ENCODE measurements at places on chromosomes 2 and 18. TPM values are rescaled to one million over a fixed set of nuclear protein-coding genes. Genes with fewer than 3 reads are reported as not detected.

DNA sequence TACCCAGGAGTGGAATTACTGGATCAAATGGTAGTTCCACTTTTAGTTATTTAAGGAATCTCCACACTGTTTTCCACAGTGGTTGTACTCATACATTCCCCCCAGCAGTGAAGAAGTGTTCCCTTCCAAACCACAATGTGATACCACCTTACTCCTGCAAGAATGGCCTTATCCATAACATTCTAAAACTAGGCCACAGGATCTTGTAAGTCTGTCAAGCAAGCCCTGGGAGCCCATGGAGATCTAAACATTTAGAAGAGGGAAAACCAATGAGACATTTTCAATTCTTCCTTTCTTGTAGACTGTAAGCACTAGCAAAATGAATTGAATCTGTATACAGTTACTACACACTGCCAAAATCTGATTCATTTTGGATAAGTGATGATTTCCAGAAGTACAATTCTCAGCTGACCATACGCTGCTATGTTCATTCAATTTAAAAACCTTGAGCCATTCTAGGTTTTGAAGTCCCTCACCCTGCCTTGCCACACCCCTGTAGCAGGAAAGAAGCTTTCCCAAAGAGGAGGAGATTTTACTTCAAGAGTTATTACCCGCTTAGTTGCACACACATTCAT lies 149.1 kb downstream of the SLC8A1 start:
- peak; percentile 69 for DNase-seq

GRCh38 chr2:85878719-85879370 lies 9.9 kb downstream of the ST3GAL5 start:
- peak; percentile 34 for DNase-seq

GRCh38 chr2:112216167-112216566 lies 38.7 kb downstream of the ZC3H8 start:
- DNase-seq, result peak; percentile 60

- DNase-seq, result no peak
Measured at GRCh38 chr2:60885683-60886082, 4.3 kb downstream of the REL start.

The PTPRN gene
- total RNA-seq, result 1.8 TPM

The NOSTRIN gene
- total RNA-seq, result 0.81 TPM

The DQX1 gene
- total RNA-seq, result 0.27 TPM

- DNase-seq, result no peak
Measured at GRCh38 chr18:27121108-27121507, 64.0 kb downstream of the CHST9 start.

GRCh38 chr18:77894060-77894459 lies 644.4 kb downstream of the GALR1 start:
- DNase-seq, result no peak

DNA sequence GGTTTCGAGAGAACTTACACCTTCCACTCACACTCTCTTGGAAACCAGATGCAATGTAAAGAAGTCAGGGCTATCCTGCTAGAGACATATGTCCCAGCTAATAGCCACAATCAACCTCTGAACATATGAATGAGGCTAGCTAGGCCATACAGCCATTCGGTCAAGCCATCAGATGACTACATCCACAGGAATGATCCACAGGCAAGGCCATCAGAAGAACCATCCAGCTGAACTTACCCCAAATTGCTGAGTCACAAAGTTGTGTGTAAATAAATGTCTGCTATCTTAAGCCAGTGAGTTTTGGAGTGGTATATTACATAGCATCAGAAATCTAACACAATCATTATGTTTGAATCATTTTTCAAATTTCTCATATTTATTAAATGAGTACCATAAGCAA lies 5.2 kb upstream of the SPAST start:
- peak; percentile 22 for DNase-seq

The CLEC4F gene
- total RNA-seq, result not detected

- DNase-seq, result no peak
Measured at GRCh38 chr2:139967665-139968064, 1187.5 kb upstream of the NXPH2 start.

GRCh38 chr2:11152591-11152990 lies 2.7 kb upstream of the SLC66A3 start:
- no peak for DNase-seq

DNA sequence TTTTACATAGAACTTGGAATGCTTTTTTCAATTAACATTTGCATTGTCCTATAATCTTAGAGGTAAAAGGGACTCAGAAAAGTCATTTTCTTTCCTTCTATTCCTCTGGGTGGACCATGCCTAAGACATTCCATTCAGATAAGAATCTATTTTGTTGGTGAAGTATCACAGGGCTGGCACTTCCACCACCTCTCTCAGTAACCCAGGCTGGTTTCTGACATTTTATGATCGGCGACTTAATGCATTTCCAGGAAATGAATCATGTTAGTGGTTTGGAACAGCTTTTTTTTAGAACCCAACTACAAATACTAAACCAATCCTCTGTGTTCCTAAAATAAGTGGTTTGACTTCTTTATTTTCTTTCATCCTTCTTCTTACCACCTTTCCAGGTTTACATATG lies 27.0 kb downstream of the GAD1 start:
- peak; percentile 59 for DNase-seq

GRCh38 chr2:196957881-196958525 lies 31.5 kb upstream of the PGAP1 start:
- no peak for DNase-seq

The IL18RAP gene
- 0.09 TPM for total RNA-seq

The OST4 gene
- 300 TPM for total RNA-seq

DNA sequence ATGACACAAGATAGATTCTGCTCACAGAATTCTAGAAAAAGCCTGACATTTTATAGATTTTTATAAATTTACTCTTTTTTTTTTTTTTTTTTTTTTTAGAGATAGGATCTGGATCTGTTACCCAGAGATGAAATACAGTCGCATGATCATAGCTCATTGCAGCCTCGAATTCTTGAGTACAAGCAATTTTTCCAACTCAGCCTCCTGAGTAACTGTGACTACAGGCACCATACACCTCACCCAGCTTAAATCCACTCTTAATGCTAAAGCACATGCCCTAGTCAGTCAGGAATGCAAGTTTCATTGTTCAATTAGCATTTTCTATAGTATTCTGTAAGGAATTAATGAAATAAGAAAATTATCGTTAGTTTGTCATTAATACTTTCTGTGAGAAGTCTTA lies 32.1 kb upstream of the WDR75 start:
- peak; percentile 21 for DNase-seq

GRCh38 chr2:166170356-166170755 lies 42.5 kb upstream of the SCN1A start:
- DNase-seq, result no peak

DNA sequence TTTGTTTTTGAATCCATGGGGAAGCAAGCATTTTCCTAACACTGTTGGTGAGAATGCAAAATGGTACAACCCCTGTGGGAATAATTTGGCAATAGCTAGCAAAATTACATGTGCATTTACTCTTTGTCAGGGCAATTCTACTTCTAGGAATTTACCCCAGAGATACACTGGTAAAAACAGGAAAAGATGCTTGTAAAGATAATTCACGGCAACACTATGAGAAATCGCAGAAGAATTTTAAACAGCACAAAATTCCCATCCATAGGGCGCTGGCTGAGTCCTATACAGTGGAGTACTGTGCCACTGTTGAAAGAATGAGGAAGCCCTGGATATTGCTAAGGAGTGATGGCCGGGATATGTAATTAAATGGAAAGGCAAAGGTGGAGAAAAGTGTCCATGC lies 75.8 kb downstream of the DGKD start:
- DNase-seq, result peak; percentile 46

DNA sequence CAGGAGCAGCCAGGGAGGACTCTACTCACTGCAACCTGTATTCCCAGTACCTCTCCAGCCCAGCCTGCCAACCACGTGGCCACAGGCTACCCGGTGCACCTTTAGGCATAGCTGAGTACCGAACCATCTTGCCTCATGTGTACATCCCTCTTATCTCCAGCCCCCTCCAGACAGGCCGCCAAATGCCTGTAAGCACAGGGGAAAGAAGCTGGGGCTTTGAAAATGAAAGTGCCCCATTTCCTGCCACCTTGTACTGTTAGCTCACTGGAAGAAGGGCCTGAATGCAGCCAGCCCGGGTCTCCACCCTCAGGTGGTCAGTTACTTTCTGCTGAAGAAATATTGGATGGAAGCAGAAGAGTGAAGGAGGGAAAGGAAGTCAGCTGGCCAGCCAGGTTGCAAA lies 27.2 kb upstream of the RFX8 start:
- no peak for DNase-seq

The DSEL gene
- 108 TPM for total RNA-seq

GRCh38 chr2:191889931-191890330 lies 43.0 kb upstream of the CAVIN2 start:
- DNase-seq, result no peak

- no peak for DNase-seq
Measured at GRCh38 chr2:231280846-231281245, 82.4 kb downstream of the ARMC9 start.

DNA sequence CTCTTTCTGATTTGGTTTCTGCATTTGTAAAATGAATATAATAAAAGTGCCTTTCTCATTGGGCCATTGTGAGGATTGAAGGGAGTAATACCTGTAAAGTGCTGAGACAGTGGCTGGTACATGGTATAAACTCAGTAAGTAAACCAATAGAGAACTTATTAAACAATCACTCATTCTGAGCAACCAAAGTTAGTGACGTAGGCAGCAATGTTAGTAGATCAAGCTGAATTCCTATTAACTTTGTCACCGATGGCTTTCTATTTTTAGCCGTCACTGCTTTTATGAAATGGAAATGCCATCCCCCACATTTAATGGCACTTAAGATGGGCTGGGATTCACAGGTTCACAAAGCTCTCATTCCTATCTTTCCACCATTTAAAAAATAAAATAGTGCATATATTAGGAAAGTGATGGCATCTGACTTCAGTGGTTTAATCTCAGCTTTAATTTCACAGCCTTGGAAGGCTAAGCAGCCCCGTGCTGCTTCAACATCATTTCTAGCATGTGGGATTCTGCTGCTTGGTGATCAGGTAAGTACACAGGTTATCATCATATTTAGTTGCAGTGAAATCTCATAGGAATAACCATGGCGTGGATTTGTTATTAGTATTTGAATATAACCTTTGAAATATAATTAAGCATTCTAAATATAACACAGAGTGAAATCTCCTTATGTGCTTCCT lies 17.6 kb upstream of the PPP4R1 start:
- peak; percentile 91 for DNase-seq

DNA sequence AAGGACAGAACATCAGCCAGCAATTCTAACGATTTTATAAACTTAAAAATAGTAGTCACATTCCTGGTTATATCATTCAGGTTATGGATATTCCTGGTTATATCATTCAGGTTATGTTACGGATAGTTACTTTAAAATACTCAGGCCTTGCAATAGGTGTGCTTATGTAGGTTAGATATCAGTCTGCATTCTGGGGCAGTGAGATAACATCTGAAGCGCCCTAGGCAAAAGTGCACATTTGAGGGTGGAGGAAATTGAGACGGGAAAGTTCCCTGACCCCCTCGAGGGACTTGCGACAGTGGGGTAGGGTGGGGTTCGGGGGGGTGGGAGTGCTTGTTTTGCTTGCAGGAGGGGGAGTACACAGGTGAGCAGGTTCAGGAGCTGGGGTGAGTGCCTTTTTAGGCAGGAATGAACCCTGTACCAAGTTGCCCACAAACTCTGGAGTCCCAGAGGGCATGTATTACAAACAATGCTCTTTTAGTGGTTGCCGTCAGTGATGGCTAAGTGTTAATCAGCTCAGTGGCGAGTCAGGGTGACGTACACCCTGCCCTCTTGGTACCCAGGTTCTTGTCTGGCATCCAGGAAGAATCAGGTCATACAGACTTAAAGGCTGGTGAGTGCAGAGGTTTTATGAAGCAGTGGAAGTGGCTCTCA lies 31.8 kb downstream of the CREG2 start:
- DNase-seq, result no peak

- peak; percentile 72 for DNase-seq
Measured at GRCh38 chr2:191566344-191566743, 111.6 kb upstream of the NABP1 start.

DNA sequence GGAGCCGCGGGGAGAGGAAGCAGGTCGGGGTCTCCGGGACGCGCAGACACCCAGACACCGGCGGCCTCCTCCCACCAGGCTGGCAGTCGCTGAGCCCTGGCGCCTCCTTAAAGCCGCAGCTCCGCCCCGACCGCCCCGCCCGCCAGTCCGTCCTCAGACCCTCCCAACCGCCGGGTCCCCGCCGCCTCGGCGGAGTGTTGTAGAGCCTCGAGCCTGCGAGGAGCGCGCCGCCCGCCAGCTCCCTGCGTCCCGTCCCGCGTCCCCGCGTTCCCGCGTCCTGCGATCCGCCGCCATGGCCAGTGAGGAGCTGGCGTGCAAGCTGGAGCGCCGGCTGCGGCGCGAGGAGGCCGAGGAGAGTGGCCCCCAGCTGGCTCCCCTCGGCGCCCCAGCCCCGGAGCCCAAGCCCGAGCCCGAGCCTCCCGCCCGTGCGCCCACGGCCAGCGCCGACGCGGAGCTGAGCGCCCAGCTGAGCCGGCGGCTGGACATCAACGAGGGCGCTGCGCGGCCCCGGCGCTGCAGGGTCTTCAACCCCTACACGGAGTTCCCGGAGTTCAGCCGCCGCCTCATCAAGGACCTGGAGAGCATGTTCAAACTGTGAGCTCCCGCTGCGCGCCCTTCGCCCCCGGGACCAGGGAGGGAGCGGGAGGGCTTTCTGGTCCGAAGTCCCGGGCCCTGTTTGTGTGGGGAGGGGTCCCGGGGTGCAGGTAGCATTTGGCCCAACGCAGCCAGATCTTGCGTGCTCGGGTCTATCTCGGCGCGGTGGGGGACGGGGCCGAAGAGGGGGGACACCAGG lies at the start of gene EFHD1:
TSS of gene EFHD1 (plus strand) at position 192 of the 793 bp plus-strand sequence. CDS start at position 293, 101 bp downstream.
- DNase-seq, result peak; percentile 13

The RAX gene
- total RNA-seq, result not detected

- no peak for DNase-seq
Measured at GRCh38 chr2:144233317-144233716, 286.6 kb downstream of the ZEB2 start.

The LCT gene
- total RNA-seq, result not detected

DNA sequence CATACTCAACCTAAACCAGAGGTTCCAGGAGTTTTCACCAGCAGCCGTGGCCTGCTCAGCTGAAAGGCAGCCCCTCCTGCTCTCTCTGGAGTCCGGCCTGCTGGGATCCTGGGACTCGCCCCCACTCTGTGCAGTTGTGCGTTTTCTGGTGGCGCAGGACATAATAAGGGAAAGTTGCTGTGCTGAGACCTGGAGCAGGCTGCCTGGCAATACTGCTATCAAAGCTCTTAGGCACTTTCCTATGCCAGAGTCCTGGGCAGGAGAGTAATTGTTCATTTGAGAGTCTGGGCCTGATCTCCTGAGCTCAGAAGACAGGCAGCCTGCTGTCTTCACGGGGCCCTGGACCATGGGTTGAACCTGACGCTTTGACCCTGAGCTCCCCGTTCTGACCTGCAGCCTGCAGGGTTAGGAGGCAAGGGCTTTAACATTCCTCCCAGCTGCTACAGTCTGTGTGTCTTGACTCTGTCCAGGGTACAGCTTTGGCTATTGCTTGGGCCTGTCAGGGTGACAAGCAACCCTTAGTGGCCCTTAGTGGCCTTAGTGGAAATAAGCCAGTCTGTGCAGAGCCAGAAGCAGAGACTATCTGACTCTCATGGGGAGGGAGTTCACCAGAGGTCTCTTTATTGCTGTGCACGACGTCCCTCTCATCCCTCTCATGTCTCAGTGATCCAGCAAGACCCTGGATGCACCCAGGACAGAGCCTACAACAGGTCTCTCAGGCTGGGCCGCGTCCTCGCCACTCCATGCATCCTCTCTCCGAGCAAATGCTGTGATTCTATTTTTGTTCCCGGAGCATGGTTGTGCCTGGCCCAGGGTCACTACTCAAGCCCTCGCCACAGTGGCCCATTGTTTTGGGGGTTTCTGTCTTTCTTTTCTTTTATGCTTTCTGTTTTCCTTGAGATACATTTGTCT lies 60.6 kb downstream of the ACKR3 start:
- DNase-seq, result no peak

The STK16 gene
- total RNA-seq, result 16.7 TPM

The CROCC2 gene
- total RNA-seq, result 0.41 TPM

Measured in fibroblast of the aortic adventitia (primary cell).